ENCODE measurements at places on chromosomes 6 and 20. TPM values are rescaled to one million over a fixed set of nuclear protein-coding genes. Genes with fewer than 3 reads are reported as not detected.
A peak's percentile ranks its signal among the peaks of the same experiment; 100 is the strongest.

GRCh38 chr20:19712721-19713260 is 45.3 kb upstream of the RIN2 start:
- DNase-seq = no peak

GRCh38 chr6:150915880-150916265 is 50.4 kb downstream of the MTHFD1L start:
- DNase-seq = no peak

DNA sequence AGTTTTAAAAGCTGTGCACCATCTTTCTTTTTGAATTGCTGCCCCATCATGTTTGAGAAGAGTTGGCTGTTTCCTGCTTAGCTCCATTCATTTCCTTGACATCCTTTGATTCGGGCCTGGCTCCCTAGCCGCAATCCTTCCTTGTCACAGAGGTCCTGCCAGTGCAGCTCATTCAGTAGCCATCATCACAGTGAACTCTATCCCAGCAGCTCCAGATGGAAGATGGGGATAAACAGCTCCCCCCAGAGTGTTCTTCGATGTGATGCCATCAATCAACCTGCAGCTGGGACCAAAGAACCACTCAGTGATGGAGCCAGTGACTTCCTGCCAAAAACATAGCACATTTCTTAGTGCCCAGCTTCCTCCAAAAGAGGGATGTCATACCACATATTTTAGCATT is 158.8 kb downstream of the FRK start:
- peak; percentile 92 for DNase-seq

- no peak for DNase-seq
Measured at GRCh38 chr6:36118550-36119107, 11.7 kb upstream of the MAPK13 start.

DNA sequence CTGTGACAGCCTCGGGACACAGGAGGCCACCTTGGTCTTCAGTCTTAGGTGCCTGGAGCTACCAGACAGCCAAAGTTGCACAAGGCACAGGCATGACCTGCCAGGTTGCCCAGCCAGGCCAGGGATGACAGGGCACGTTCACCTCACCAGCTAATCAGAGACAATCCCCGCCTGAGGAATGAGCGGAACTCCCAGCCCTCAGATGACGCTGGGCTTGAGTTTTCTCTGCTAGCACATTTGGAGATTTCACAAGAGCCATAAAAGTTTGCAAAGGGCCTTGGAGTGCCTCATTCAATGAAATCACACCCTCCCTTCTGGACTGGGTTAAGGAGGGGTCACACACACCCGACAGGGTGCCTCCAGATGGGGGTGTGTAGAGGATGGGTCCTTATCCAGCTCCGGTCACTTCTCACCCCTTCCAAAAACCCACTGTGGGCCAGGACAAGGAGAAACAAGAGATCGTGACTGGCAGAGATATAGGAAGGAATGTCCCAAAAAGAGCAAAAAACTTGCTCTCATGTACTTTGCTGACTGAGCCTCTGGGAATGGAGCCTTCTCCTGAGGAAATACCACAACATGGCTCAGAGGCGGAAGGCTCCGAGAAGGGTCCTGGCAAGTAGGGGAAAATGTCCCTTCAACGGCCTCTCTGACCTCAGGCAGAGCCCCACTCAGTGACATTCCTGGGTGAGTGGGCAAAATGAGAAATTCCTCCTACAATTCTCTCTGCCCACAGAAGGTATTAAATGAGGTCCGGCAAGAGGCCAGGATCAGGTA is 121.6 kb downstream of the ISM1 start:
- DNase-seq = peak; percentile 87

Gene RAB44
- 1.2 TPM for total RNA-seq

Gene PTPRK
- total RNA-seq = 224 TPM

Gene CARMIL1
- 38.3 TPM for total RNA-seq

Gene OPRM1
- total RNA-seq = not detected

Gene MYT1
- total RNA-seq = not detected

DNA sequence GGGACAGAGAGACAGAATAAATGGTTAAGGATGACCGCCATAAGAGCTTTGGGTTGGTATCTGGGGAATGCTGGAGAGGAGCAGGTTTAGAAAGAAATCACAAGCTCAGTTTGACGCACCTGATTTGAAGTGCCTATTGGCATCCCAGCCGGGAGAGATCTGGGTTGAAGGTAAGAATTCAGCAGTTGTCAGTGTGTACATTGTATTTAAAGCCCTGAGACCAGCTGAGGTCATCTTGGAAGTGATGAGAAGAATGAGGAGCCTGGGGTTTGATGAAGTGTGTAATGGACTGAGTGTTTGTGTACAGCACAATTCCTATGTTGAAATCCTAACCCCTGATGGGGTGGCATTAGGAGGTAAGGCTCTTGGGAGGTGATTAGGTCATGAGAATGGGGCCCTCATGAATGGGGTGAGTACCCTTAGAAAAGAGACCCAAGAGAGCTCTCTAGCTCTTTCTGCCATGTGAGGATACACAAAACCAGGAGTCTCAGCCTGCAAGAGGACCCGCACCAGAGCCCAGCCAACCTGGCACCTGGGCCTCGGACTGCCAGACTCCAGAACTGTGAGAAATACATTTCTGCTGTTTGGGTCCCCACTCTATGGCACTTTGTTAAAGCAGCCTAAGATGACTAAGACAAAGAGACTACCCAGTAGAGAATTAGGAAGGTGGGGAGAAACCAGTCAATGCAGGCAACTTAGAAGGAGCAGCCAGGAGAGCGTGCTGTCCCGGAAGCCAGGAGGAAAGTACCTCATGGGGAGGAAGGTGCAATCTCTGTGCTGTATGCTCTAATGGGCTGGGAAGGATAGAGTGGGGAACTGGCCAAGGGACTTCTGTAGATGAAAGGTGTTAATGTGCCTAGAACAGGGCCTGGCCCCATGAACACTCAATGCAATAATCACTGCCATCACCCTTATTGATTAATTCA is 133.7 kb upstream of the SLC24A3 start:
- no peak for DNase-seq

GRCh38 chr20:31704225-31705119 is 18.2 kb downstream of the BCL2L1 start:
- peak; percentile 74 for DNase-seq

DNA sequence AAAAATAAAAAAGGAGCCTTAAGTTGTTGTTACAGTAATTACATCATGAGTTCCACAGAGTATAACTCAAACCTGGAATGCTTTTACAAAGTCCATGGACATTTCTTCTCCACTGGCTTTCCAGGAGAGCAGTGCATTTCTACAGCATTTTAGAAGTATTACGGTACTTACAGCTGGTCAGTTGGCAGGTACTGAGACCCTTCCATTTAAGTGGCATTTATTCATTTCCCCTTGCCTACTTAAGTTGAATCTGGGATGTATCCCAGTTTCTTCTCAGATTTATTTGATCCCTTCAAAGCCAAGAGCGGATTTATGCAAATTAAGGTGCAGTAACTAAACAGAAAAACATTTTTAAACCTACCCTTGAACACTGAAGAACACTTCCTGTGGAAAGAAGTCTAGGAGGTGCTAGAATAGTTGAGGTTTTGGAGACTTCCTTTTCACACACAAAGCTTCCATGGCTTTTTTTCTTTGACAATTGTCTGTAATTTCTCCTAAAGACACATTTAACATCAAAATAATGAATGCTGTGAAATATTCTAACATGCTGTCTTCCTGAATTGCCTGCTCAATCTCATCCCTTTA is 3.4 kb downstream of the PRDM13 start:
- DNase-seq = no peak

- DNase-seq = no peak
Measured at GRCh38 chr6:125668071-125668470, 81.4 kb upstream of the HEY2 start.

GRCh38 chr6:43122146-43122545 is 46.0 kb downstream of the PTK7 start:
- no peak for DNase-seq

All from lung (tissue), 17 donors.